Activated CD4-positive, alpha-beta memory T cell treated with anti-CD3 and anti-CD28 coated beads, Interleukin-2, amount 10 ng/mL, durations not matched to agents 7 days and 5 days (primary cell): ENCODE measurements at places on chromosomes 13 and 19.
A peak's percentile ranks its signal among the peaks of the same experiment; 100 is the strongest.

DNA sequence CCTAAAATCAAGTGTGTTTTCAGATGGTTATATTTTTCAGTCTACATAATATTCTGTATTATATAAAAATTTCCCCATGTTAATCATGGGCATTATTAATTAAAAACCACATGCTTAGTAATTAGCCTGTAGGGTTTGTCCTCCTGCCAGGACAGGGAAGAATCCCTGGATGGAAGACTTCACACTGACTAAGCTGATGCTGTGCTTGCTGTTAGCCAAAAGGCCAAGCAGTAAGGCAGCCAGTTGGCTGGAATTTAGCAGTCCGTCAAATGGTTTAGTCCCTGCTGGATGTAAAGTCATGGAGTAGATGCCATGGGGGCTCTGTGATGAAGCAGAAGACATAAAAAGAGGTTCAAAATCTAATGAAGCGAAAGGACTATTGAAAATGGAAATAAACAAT, 168.0 kb upstream of the OBI1 start:
- no peak for DNase-seq

DNA sequence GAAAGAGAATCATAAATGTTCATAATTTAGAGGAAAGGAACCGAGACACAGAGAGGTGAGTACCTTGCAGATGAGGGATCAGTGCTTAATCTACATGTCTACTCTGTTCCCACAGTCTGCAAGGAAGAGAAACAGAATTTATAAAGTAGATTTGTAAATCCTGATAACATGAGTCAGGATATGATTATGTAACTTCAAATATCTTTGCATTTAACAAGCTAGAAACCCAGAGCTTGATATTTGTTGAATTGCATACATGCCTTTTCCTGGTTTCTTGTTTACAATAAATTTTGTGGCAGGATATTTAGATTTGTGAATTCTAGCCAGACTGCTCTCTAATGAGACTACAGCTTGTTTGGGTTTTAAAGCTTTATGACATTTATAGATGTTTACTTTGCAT, 219.2 kb downstream of the ENOX1 start:
- no peak for DNase-seq

- DNase-seq: no peak
Measured at GRCh38 chr13:30803749-30804148, 68.4 kb downstream of the ALOX5AP start.

- DNase-seq: peak; percentile 86
Measured at GRCh38 chr19:48351341-48351752, 12.4 kb downstream of the TMEM143 start.

DNA sequence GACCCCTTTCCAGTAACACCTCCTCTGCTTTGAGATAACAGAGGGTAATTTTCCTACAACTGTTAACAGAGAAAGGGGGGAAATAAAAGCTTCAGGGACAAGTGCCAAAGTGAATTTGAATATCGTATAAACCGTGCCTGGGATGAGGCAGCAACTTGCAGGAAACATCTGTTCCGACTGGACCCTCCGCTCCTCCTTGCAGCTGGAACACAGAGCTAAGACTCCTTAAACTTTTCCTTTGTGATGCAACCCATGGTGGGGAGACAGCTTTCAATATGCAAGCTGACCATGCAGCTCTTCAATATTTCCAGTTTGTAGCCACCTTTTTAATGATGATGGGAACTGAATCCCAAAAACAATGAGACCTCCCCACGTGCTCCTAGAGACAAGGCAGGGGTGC, 432.6 kb downstream of the ZNF536 start:
- DNase-seq: no peak

- no peak for DNase-seq
Measured at GRCh38 chr13:113645329-113645728, 12.7 kb downstream of the ATP4B start.

- peak; percentile 73 for DNase-seq
Measured at GRCh38 chr19:14556662-14557188, 15.1 kb downstream of the NDUFB7 start.

DNA sequence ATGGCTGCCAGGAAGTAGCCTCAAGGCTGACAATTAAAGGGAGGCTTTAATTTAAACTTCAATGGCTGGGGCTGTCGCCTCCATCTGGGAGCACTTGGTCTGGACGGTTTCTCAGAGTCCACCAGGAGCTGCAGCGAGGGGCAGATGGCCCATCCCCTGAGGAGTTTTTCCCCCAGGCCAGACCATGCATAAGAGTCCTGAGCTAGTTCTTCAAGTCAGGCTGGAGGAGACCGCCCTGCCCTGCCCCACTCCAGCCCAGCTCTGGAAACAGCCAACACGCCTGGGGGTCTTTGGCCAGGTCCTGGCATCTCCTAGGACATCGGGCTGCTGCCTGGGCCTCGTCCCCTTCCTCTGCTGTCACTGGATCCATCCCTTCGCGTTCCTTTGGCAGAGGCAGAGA, 5.3 kb upstream of the ACTN4 start:
- no peak for DNase-seq

GRCh38 chr19:35882114-35882832, 13.9 kb downstream of the APLP1 start:
- peak; percentile 37 for DNase-seq

GRCh38 chr13:79392882-79393563, 13.0 kb downstream of the RBM26 start:
- DNase-seq: peak; percentile 34

- DNase-seq: no peak
Measured at GRCh38 chr13:45327253-45327955, 13.6 kb downstream of the TPT1 start.

DNA sequence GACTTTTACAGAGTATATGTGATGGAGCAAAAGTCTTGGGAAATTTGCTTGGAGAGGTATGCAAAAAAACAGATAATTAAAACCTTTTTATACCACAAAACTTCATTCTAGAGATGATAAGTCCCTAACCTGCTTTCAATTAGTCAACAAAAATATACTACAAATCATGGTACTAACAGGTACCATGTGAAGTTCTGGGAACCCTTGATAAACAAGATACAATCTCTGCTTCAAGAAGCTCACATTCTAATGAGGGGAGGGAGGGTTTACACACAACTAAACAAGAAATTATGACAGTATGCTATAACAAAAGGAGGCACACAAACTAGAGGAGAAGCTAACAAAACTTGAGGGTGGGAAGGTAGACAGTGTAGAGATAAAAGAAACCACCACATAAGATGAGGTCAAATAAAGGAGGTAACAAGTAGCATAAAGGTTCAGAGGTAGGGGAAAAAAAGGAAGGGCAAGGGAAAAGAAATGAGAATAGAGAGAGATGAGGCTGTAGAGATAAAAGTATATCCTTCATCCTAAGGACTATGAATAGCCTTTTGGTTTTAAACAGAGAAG, 91.4 kb downstream of the MYCBP2 start:
- DNase-seq: no peak

DNA sequence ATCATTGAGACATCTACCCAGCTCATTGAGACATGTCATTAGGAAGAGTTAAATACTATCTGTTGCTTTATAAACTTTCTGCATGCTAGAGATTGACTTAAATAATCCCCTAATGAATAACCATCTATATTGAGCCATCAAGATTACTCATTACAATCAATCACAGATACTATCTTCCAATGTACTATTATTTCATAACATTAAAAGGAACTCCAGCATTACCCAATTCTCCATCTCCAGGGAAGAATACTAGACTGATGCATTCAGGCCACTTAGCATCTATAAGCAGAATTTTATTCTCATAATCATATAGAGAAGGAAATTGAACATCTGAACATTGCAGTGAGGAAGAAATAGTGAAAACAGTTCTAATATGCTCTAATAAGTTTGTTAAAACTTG, 8.0 kb downstream of the EPSTI1 start:
- no peak for DNase-seq

- no peak for DNase-seq
Measured at GRCh38 chr13:75452564-75452963, 29.4 kb downstream of the TBC1D4 start.

GRCh38 chr19:916645-917322, 349 bp upstream of the KISS1R start:
- DNase-seq: no peak

DNA sequence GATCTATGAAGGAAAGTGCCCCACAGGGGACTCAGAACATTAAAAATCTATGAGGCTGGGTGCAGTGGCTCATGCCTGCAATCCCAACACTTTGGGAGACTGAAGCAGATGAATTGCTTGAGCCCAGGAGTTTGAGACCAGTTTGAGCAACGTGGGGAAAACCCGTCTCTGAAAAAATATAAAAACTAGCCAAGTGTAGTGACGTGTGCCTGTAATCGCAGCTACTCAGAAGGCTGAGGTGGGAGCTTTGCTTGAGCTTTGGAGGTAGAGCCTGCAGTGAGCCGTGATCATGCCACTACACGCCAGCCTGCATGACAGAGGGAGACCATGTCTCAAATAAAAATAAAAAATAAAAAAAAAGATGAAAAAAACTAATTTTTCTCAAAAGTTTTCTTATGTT, 1070.6 kb downstream of the PCDH9 start:
- no peak for DNase-seq

DNA sequence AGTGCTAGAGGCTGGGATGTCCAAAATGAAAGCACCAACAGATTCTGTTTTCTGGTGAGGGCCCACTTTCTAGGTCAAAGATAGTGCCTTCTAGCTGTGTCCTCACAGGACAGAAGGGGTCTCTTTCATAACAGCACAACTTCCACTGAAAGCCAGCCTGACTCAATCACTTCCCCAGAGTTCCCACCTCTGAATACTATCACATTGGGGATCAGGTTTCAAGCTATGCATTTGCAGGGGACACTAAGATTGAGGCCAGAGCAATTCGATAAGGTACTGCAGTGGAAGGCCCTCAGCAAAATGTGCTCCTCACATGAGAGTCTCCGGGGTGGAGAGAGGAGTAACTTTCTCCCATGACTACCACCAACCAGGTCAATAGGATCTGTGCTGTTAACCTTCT, 1501.5 kb downstream of the EFNB2 start:
- no peak for DNase-seq

DNA sequence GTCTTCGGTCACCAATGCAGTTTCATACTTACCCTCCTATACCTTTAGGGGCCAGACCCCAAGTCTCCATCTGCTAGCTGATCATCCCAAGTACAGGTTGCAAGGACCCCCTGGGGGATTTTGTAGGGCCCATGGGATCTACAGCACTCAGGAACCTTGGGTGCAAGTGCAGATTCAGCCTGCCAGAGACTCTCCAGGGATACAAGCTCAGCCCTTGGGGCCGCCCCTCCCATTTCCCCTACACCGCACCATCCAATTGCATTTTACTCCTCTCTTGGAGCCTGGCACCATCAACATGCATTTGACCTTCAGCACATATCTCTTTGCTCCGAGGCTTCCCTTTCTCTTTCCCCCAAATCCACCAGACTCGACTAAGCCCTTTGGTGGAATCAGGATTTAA, 154.7 kb upstream of the ZNF536 start:
- DNase-seq: no peak

DNA sequence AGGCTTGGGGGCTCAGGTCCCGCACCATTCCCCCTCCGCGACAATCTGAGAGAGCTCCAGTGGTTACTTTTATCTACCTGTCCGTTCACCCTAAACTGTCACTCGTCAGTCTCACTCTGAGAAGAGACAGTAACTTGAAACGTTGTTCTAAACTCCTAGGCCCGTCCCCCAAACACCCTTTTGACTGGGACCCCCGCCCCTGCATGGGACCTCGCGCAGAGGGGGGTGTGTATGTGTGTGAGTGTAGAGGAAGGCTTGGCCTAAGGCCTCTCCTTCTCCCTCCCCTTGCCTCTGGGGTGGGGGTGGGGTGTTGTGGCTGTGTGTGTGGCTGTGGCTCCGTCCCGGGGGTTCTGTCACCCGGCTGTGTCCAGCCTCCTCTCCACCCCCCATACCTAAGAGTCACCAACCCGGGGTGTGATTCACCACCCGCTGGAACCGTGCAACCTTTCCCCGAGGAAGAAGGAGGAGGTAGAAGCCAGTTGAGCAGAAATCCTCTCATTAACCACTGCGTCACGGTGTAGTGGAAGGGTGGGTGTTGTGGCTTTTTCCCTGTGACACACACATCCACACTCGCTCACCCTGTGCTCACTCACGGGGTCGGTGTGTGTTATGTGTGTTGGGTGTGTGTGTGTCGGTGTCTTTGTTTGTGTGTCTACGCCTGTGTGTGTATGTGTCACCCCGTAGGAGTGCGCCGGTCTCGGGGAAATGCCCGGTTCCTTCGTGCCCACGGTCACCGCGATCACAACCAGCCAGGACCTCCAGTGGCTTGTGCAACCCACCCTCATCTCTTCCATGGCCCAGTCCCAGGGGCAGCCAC, 2.4 kb downstream of the FOSB start:
- DNase-seq: peak; percentile 52

DNA sequence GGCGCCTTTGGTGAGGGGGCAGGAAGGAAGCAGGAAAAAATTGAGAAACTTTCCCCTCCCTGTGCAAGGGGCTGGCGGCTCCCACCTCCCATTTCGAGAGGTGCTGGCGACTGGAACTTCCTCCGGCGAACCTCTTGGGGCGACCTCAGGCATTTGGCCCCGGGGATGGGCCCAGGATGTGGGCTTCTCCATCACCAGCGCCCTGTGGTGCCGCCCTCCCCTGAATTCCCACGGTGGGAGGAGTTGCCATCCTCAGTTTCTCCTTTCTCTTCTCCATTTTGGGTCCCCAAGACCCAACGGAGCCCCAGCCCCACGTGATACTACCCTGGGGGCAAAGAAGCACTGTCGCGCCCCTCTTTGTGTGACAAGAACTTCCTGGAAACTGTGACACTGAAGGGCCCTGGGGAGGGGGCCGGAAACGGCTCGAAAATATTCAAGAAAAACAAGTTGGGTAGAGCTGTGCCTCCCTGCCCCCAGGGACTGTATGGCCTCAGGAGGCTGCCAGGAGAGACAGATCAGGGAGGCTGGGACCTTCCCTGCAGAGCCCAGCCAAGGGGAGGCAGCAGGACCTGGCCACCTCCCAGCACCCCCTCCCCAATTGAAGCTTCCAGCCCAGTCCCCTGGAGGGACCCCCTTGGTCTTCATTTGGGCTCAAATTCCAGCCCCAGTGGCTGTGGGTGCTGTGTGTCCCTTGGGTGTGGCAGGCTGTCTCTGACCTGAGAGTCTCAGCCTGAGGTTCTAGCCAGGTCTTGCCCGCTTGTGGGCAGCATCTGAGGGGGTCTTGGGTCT, 16.2 kb upstream of the AP1M2 start:
- DNase-seq: peak; percentile 87

- DNase-seq: no peak
Measured at GRCh38 chr13:108005231-108005630, 210.1 kb downstream of the LIG4 start.

DNA sequence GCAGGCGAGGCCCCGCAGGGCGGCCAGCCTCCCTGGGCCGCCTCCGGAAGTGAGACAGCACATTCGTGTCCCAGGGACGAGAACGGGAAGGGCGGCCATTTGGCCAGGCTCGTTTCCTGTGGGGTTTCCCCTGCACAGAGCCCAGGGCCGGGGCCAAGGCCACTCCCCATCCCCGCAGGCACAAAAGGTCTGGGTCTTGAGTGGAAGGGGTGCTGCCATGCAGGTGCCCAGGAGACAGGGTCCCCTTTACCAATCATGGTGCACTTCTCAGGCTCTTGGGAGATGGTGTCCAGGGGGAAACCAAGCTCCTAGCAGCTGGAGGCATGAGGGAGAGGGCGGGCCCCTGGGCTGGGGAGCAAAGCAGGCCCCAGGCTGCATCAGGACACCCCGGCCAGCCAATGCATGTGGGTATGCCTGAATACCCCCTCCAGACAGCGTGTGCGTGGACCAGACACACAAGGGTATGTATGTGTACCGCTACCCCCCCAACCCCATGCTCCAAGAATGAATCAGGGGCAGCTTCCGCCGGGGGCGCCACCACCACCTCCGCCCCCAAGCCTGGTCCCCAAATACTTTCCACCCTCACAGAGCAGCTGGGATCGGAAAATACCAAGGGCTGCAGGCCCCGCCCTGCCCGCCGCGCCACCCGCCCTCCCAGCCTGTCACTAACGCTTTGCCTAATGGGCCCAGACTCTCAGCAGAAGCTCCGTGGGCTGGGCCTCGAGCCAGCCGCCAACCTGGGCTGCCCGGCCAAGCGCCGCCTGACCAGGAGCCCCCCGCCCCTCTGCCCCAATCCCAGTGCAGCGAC, 37.6 kb upstream of the NANOS3 start:
- peak; percentile 89 for DNase-seq
